ENCODE measurements at places on chromosomes 12 and 14.

- no peak for DNase-seq
Observed at GRCh38 chr12:58765653-58766512, 154.4 kb downstream of the LRIG3 start.

DNA sequence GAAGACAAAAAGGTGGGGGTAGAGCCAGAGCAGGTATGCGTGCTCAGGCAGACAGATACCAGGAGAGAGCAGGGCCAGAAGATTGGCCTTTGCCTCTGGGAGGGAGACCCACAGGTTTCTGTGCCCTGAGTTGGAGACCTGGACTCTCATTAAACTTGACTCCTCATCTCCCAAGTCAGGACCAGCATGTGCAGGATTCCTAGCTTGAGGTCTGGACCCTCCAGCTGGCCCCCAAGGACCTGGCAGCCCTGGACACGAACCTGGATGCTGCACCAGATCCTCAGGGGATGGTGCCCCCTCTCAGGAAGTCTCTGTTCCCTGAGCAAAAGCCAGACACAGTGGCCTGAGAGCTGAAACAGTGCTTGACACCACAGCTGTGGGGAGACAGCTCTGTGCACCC lies 10.5 kb upstream of the KRT73 start:
- DNase-seq = no peak

GRCh38 chr12:5715021-5715420 lies 230.0 kb downstream of the ANO2 start:
- no peak for DNase-seq

DNA sequence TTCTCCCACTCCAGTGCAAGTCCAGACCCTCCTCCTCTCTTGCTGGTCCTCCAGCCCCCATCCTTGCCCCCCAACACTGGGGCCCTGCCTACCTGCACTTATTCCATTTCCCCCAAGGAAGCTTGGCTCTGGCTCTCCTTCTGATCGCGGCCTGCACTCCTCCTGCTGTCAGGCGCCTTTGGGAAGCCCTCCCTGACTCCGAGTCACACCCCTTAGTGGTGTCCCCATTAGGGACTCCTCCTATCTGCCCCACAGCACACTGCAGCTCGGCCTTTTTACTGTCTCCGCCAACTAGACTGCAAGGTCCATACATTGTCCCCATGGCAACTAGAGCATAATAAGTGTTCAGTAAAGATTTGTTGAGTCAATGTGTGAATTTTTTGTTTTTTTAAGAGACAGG lies 32.9 kb downstream of the FIGNL2 start:
- DNase-seq = no peak

GRCh38 chr14:104545151-104545941 lies 34.2 kb upstream of the C14orf180 start:
- DNase-seq = no peak

DNA sequence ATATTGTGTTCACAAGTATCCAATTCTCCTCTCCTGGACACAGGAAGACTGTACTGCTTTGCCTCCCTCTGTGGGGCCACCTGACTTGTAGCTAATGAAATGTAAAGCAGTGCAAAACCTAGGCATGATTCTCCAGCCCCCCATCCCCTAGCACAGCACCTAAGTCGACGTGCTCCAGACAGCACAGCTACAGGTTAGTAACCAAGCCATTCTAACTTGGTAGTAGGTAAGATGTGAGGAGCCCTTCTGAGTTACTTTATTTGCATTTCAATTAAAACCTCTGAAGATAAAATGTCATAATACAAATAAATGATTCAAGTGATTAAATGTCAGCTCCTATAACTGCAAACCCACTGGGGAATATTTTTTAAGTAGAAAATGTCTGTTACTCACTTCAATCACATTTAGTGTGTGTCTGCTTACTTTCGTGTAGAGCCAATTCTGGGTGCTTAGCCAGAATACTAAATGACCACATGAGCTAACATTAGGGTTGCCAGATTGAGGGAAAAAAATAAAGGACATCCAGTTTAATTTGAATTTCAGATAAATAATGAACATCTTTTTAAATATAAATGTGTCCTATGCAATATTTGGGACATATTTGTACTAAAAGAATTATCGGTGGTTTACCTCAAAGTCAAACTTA lies 64.8 kb upstream of the HIF1A start:
- no peak for DNase-seq

DNA sequence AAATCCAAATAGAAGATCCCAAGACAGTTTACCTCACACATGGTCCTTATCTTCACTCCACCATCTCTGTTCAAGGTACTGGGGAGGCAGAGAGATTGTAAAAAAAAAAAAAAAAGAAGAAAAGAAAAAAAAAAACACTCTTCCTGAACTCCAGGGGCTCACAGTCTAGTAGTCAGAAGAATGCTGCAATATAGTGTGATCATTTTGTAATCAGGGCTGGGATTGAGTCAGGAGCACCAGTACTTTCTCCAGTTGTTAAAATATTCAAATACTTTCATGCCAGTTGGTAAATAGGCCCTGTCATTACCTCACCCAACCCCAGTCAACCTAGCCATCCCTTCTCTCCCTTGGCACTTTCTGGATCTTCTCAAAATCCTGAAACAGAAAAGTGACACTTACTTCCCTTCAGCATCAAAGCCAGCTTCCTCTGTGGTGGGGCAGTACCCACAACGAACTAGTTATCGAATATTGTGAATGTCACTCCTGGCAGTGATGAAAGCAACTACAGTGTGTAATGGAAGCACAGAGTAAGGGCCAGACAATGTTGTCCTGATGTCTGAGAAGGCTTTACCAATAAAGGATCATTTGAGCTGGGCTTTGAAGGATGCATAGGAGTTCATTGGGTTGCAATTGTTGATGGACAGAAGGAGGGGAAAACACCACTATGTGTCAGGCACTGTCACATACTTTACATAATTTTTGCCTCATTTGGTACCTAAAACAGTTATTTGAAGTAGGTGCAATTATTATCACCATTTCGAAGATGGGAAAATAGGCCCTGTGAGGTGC lies 44.3 kb upstream of the HSPB8 start:
- no peak for DNase-seq

- DNase-seq = no peak
Observed at GRCh38 chr14:51207621-51208020, 32.4 kb upstream of the TMX1 start.

DNA sequence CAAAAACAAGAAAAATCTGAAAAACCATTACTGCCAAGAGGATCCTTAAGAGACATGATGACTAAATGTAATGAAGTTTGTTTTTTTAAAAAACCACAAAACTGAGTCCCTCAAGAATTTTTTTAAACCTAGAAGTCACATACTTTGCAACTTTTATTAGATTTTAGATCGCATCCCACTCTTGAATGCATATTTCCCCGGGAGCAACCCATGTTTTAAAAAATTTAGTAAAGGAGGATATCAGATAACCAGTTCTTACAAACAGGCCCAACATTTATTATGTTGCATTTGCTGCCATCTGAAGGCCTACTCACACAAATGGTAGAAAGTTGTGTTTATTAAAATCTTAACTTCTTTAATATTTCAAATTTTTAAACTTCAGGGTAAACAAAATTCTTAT lies 44.3 kb upstream of the CCT2 start:
- no peak for DNase-seq

DNA sequence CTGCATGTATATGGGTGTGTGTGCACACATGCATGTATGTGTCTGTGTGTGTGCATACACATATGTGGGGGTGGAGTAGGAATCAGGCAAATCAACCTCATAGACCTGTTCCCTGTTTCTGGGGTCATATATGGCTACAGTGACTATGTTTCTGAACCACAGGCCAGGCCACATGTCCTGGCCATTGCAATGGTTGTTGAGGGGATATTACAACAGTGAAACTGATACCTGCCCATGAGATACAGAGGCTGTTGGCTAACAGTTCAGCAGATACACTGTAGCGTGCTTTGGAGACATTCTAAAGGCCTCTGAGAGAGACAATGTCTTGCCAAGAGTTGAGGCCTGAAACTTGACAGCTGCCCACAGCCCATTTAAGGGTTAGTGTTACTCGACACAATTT lies 47.3 kb upstream of the FOS start:
- DNase-seq = no peak

GRCh38 chr12:95989504-95990123 lies 6.5 kb downstream of the HAL start:
- no peak for DNase-seq

DNA sequence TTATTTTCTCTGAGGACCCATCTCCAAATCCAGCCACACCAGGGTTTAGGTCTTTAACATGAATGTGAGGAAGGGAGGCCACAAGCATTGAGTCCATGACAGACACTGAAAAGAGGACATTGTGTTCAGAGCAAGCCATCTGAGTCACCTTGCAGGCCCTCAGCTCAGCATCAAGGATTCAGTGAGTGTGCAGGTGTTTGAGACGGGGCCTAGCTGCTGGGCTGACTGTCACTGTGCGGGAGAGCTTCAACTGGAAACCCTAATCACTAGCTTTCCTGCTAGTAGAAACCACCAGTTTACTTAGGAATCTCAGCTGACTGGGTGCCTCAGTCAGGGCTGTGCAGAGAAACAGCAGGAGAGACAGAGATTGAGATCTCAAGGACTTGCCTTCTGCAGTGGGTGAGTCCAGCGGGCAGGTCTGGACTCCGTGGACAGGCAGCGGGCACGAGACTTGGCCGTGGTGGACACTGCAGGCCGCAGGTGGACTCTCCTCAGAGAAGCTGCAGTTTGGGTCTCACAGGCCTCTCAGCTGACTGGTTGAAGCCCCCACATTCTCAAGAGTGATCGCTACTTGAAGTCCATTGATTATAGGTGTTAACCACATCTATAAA lies 86.1 kb upstream of the DYNC1H1 start:
- DNase-seq = no peak

DNA sequence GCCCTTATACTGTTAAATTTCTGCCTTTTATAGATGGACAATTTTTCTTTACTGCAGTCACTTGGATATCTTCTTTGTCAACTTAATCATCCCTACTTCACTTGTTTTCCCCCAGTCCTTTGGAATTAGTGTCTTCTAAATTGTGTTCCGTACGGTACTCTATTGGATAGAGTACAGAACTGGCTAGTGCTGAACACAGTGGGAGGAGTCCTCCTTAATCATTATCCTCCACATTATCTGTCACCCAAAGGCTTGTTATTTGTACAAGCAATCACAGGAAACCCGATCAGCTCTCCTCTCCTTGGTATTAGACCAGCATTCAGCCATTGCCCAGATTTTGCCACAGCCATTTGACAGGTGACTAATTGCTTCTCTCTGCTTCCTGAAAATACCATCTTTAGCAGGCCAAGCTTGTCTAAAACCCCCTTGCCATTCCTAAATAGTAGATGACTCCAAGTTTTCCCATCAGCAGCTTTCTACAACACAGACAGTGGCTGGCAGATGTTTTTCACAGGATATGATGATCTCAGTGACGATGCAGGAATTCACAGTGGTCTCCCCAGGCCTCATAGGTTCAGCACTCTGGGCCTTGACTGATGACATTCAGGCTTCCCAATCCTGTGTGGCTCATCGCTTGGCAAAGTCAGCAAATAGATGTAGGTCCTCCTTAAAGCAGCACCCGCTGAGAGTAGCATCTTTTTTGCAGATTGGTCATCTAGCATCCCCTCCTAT lies 216.0 kb upstream of the RGS6 start:
- no peak for DNase-seq

- no peak for DNase-seq
Observed at GRCh38 chr12:59014885-59015284, 94.6 kb upstream of the LRIG3 start.

GRCh38 chr12:7444537-7444936 lies 584 bp upstream of the CD163L1 start:
- DNase-seq = no peak

GRCh38 chr14:24095271-24096068 lies 1.4 kb downstream of the PCK2 start:
- no peak for DNase-seq

- DNase-seq = no peak
Observed at GRCh38 chr12:43965899-43966298, 130.0 kb downstream of the TMEM117 start.

GRCh38 chr14:53545217-53545616 lies 392.1 kb upstream of the DDHD1 start:
- no peak for DNase-seq

DNA sequence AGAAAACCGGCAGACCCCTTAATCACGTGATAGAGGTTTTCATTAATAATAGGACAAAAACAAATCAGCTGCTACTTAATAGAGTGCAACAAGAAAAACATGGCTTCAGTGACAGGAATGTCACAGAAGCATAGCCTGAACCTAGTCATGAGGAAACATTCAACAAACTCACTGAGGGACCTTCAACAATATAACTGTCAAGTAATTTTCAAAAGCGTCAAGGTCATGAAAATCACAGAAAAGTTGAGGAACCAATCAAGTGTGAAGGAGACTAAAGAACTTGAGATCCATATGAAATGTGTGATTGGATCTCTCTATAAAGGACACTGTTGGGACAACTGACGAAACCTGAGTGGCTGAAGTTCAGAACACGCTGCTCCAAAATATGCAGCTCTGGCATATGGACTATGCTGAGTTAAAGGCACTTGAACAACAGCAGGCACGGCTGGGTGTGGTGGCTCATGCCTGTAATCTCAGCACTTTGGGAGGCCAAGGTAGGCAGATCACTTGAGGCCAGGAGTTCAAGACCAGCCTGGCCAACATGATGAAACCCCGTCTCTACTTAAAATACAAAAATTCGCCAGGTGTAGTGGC lies 16.3 kb downstream of the NDUFA12 start:
- no peak for DNase-seq

DNA sequence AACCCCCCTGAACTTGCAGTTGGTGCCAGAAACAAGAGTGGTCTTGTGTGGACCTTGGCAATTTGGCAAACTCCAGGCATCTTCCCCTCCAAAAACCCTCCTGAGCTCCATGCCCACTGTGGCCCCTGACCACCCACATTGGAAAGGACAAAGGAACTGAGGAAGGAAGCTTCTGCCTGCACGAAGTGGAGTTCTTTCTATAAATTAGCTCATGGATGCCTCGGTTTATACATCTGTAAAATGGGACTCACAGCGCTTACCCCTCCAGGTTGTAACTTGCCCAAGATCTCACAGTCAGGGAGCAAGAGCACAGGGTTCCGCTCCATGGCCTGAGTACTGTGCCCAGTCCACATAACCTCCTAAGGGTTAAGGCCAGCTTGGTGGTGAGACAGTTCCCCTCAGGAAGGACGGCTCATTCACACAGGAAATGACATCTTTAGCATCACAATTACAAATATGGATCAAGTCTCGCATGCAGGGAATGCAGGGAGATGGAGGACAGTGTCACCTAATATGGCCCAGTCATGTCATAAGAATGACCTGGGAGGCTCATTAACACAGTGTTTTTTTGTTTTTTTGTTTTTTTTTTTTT lies 66.6 kb downstream of the CLMN start:
- no peak for DNase-seq

DNA sequence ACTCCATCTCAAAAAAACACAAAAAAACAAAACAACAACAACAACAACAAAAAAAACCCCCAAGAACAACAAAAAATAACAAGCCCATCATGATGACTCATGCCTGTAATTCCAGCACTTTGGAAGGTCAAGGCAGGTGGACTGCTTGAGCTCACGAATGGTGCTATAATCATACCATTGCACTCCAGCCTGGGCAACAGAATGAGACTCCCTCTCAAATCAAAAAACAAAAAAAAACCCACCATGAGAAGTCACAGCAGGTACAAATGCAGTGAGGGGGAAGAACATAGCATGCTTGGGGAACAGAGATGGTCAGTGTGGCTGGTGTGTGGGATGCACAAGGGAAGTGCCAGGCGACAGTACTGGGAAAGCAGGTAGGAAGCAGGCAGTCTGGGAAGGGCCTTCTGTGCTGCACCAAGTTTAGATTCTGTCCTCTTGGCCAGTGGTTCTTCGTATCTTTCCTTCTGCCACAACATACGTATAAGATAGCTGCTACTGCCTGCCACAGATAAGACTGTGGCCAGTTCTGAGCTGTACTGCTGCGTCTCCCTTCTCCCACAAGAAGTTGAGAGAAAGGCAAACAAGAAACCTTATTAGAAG lies 28.0 kb downstream of the ATG14 start:
- no peak for DNase-seq

GRCh38 chr12:127928615-127929571 lies 338.1 kb upstream of the TMEM132C start:
- no peak for DNase-seq
